ENCODE measurements at places on chromosomes 5 and 9. TPM values are rescaled to one million over a fixed set of nuclear protein-coding genes. Genes with fewer than 3 reads are reported as not detected.

Gene SLC34A1
- total RNA-seq: not detected

Gene EQTN
- 1.4 TPM for total RNA-seq

- no peak for DNase-seq
These were observed 110.2 kb upstream of the EGFLAM start for GRCh38 chr5:38148021-38148625.

Gene HAVCR2
- total RNA-seq: 8.1 TPM

DNA sequence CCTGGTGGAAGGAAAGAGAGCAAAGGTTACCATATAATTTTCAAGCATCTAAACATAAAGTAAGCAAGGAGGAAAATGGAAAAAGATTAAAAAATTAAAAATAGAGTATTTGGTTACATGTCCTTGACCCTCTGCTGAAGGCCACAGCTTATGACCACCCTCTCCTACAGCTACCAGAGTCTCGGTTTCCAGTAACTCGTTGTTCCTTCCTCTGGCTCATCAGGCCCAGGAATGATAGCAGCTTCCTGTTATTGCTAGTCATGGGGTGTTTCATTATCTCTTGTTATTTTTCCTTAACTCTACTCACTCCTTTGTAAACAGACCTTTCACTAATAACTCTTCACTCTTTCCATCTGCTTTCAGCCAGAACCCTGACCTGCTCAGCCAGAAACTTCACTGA is 102.2 kb downstream of the YTHDC2 start:
- no peak for DNase-seq

- DNase-seq: no peak
These were observed 723.7 kb upstream of the ARRDC3 start for GRCh38 chr5:92106808-92107207.

GRCh38 chr5:95530416-95530815 is 24.4 kb downstream of the SKIC3 start:
- DNase-seq: no peak

- DNase-seq: no peak
These were observed 6.3 kb upstream of the MXD3 start for GRCh38 chr5:177317959-177318377.

Gene CAPSL
- 0.20 TPM for total RNA-seq

Gene ZNF483
- total RNA-seq: 4.2 TPM

- no peak for DNase-seq
These were observed 7.2 kb downstream of the STARD4 start for GRCh38 chr5:111505096-111505495.

Gene PFN3
- total RNA-seq: not detected

Gene NEUROG1
- not detected for total RNA-seq

All from skin of body (tissue), 3 donors.